GM23248 (cell line): ENCODE measurements at places on chromosomes 12 and 14.
A peak's percentile ranks its signal among the peaks of the same experiment; 100 is the strongest.

- peak; percentile 13 for DNase-seq
Observed at GRCh38 chr14:59090572-59090971, 97.9 kb upstream of the DAAM1 start.

- DNase-seq: no peak
Observed at GRCh38 chr14:100667656-100668055, 59.0 kb upstream of the DLK1 start.

GRCh38 chr12:94109160-94109559 lies 39.2 kb upstream of the PLXNC1 start:
- DNase-seq: peak; percentile 80

DNA sequence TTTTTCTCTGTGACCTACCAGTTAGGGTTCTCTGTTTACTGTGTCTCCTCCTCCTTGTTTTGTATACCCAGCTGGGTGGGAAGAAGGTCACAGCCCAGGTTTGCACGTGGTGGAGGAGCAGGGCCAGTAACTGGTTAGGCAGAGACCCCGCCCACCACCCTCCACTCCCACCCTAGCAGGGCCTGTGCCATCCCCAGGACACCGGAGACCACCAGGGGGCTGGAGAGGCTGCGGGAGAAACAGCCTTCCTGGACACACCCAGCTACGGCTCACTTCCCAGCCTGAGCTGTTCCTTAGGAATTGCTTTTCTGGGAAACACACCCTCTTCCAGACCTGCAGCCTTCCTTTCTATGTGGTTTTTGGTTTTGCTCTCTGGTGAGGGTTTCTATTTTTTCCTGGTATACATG lies 21.1 kb downstream of the BDKRB2 start:
- peak; percentile 74 for DNase-seq

DNA sequence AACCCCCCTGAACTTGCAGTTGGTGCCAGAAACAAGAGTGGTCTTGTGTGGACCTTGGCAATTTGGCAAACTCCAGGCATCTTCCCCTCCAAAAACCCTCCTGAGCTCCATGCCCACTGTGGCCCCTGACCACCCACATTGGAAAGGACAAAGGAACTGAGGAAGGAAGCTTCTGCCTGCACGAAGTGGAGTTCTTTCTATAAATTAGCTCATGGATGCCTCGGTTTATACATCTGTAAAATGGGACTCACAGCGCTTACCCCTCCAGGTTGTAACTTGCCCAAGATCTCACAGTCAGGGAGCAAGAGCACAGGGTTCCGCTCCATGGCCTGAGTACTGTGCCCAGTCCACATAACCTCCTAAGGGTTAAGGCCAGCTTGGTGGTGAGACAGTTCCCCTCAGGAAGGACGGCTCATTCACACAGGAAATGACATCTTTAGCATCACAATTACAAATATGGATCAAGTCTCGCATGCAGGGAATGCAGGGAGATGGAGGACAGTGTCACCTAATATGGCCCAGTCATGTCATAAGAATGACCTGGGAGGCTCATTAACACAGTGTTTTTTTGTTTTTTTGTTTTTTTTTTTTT lies 66.6 kb downstream of the CLMN start:
- DNase-seq: peak; percentile 39

GRCh38 chr12:110791589-110791988 lies 48.9 kb upstream of the PPP1CC start:
- DNase-seq: peak; percentile 32

- no peak for DNase-seq
Observed at GRCh38 chr12:45498645-45499044, 230.9 kb upstream of the ARID2 start.

DNA sequence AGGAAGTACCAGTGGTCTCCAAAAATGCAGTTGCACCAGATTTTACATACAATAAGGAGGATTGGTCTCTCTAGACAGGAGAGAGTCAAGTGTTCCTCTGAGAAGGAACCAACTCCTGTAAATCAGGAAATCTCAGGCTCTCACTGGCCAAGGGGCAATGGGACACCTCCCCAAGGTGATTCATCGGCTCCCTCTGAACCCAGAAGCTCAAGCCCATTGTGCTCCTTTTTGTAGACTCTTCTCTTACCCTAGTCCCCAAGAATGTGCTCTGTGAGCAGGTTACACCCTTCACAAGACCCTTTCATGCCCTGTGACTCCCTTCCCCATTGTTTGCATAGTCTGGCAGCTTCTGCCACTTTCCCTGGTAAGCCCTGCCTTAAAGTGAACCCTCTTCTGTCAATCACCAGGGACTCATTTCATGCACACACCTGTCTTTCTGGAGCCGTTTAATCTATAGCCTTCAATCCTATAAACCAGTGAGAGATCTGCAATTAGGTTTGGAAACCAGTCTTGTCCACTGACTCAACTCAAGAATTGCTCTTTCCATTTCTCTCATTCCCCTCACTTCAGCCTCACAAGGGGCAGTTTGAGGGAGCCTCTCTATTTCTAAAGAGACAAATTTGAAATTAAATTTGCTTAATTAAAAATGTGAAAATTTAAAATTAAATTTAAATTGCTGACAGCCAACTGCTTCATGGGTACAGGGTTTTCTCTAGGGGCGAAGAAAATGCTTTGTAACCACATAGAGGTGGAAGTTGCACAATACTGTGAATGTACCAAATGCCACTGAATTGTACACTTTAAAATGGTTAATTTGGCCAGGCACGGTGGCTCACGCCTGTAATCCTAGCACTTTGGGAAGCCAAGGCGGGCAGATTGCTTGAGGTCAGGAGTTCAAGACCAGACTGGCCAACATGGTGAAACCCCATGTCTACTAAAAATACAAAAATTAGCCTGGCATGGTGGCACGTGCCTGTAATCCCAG lies 38.3 kb upstream of the LTA4H start:
- peak; percentile 20 for DNase-seq

- DNase-seq: no peak
Observed at GRCh38 chr12:6644903-6645302, 2.3 kb downstream of the ACRBP start.

- DNase-seq: no peak
Observed at GRCh38 chr12:64056741-64057140, 165.4 kb downstream of the KICS2 start.

- peak; percentile 78 for DNase-seq
Observed at GRCh38 chr14:91185721-91186120, 58.8 kb downstream of the GPR68 start.

- DNase-seq: no peak
Observed at GRCh38 chr12:7605900-7606465, 59.7 kb downstream of the APOBEC1 start.

DNA sequence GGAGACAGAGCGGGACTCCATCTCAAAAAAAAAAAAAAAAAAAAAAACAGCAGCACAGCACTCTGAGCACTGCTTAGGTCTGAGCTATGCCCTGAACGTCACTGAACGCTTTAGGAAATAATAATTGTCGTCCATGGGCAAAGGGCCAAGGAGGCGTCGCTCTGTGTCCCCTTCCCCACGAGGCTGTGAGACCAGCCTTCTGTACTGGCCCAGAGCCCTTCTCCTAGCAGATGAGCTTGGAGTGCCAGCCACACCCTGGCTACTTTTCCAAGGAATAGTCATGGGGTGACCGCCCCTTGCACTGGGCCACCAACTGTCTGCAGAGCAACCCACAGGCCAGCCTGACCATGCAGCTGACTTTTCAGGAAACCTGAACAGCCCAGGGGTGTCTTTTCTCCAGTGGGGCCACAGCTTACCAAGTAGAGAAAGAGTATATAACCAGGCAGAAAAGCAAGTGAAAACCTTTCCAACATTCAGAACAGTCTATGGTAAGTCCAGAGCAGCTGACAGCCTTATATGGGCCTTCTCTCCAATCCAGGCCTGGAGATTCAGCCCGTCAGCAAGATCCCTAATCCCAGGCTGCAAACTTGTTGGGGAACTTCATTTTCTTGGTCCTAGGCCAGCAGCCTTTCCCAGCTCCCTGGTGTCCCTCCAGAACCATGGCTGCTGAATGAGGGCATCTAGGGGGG lies 28.5 kb downstream of the CD9 start:
- peak; percentile 38 for DNase-seq

DNA sequence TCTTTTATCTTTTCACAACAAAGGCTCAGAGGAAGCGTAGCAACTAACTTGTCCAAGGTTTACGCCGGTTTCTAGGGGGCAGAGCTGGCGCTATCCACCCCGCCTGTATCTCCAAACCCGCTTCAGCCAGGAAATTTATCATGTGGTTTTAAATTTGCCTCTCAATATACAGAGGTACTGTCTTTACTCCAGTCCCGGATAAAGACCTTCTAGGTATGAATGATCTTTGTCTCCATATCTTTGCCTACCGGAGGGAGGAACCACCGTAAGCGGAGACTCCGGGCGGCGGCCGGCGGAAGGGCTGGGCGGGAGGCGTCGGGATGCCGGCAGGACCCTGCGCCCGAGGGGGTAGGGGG lies 693 bp upstream of the RIMKLB start:
- peak; percentile 72 for DNase-seq

- DNase-seq: peak; percentile 80
Observed at GRCh38 chr12:13941258-13942249, 39.8 kb downstream of the GRIN2B start.

DNA sequence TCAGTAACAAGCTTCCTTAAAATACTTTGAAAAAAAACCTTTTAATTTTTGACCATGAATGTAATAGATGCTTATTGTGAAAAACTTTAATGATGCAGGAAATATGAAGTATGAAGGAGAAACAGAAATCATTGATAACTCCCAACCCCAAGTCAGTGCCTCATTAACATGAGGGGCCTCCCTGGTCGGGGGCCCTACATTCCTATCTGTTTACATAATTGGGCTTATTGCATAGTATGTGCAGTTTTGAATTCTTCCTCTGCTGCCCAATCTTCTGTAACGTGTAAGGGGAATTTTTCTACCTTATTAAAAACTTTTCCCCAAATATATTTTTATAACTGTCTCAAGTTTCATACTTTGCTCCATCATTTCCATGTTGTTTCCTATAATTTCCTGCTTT lies 63.0 kb downstream of the SLC25A47 start:
- DNase-seq: peak; percentile 8

DNA sequence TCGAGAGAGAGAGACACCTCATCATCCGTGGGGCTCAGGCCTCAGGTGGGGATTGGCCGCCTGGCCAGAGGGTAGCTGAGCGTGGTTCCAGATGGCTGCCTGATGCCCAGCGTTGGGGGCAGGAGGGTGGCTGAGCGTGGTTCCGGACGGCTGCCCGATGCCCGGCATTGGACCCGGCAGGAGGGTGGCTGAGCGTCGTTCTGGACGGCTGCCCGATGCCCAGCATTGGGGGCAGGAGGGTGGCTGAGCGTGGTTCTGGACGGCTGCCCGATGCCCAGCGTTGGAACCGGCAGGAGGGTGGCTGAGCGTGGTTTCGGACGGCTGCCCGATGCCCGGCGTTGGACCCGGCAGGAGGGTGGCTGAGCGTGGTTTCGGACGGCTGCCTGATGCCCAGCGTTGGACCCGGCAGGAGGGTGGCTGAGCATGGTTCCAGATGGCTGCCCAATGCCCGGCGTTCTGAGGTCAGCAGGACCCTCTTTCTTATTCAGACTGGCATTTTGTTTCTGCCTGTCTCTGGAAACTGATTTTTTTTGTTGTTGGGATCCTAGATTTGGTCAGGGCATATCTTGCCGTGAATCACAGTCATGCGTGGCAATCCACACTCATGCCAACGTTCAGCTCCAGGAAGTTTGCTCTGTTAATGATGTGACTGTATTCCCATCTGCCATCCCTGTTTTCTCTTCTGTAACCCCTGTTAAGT lies 40.7 kb downstream of the GALNT9 start:
- no peak for DNase-seq

- DNase-seq: no peak
Observed at GRCh38 chr12:132249689-132250478, 79.5 kb downstream of the GALNT9 start.

DNA sequence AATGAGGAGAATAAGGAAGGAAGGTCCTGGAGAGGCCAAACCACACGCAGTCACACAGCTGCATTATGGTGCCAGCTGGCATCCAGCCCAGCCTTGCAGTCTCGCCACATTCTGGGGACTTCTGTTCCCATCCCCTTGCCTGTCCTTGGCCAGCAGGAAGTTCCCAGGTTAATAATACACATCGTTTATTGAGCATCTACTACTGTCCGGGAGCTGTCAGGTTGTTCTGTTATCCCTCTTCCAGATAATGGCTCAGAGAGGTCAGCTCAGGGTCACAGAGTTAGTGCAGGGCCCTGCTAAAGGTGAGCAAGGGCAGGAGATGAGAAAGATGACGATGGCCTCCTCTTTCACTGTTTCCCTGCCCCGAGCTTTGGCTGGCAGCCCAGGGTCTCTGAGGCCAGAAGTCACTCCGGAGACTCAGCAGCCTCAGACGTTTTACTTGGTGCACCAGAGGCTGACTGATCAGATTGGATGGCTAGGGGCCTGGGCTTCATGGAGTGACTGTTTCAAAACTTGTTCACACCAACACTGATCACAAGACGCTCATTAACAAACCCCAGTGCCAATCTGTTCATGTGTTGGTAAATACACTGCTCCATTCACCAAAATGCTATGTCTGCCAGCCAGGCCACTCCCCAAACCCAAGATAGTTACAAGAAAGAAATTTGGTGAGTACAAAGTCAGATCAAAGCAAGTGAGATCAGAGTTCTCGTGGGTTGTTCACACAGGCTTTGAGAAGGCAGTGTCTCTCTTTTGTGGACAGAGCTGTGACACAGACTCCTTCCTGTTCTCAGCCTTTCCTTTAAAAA lies 79.2 kb downstream of the B4GALNT3 start:
- DNase-seq: peak; percentile 73

GRCh38 chr12:28742791-28743190 lies 406.3 kb upstream of the FAR2 start:
- DNase-seq: peak; percentile 74

- no peak for DNase-seq
Observed at GRCh38 chr12:104285740-104286515, 17.6 kb upstream of the EID3 start.

DNA sequence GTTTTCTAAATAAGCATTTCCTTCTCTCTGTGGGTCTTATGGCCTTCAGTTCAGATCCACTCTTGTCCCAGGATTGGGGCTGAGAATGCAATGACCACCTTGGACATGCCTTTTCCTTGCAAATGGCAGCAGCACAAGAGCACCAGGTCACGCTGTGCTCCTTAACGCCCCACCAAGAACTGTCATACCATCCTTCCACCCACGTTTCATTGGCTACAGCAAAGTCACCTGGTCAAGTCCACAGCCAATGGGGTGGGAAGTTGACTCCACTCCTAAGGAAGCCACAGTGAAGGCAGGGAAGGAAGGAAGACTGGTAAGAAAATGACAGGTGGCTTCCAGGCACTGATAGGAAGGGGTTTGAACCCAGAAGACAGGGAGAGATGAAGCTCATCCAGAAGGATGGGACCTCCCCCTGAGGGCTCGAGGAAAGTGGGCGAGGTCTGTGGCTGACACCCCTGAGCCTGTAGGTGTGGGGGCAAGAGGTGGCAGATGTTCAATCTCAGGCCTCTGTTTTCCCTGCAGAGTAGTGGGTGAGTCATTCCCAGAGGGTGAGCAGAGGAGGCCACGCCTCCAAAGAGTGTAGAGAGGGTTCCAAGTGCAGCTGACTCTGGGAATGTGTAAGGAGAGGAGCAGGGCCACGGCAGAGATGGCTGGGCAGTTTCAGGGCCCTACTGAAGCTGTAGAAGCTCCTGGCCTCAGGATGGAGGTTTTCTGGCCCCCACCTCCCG lies 113.5 kb upstream of the VRK1 start:
- DNase-seq: peak; percentile 42
